Cardiac fibroblast (primary cell): ENCODE measurements at places on chromosomes 6 and 20.

DNA sequence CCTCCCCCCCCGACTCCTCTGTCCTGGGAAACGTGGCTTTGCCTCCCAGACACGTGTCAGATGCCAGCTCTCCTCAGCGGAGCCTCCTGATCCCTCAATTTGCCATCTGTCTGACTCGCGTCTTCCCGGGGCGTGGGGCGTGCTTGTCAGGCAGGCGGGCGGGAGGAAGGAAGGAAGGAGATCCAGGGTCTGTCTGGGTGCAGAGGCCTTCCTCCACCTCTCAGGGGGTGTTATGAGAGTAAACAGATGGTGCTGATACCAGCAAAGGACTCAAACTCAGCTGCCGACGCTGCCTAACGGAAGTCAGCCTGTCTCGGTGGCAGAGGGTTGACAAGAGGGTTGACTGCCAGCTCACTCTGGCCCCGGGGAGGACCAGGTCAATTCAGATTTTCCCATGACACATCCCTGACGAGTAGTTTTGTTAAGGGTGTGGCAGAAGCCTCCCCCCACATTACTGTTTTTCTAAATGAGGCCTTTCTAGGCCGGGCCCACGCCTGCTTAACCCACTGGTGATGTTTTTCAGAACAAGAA, 17.0 kb downstream of the UQCC2 start:
- peak; percentile 74 for DNase-seq

- no peak for DNase-seq
Measured at GRCh38 chr6:94487371-94487770, 1068.0 kb upstream of the EPHA7 start.

DNA sequence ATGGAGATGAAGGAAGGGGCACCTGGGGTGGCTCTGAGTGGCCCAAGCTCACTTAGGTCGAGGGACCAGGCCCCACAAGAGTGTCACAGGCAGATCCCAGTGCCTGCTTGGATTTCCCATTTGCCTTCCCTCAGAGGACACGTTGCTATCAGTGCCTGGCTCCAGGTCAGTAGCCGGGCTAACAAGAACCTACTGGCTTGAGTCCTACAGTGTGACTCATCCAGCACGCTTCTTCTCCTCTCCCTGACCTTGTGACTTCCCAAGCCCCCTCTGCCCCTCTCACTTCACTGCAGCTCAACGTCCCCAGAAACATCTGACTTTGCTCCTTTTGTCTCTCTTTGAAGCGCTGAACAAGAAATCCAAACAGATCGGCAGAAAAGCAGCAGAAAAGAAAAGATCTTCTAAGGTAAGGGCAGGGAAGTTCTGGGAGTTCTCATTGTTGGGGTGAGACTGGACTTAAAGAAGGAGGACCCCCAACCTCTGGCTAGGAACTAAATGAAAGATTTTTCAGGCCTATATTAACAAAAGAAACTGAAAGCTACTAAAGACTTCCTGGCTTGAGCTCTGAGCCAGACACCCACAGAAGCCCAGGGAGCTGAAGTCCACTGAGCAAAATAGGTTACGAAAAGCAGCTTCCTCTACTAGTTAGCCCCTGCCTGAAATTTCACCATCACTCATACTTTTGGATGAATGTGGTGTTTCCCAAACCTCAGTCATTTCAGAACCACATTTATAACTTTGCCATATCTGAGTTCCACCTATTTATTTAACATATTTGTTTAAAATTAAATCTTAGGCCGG, 21.5 kb downstream of the ASIP start:
- peak; percentile 53 for DNase-seq

GRCh38 chr6:157520596-157521361, 139.8 kb downstream of the ZDHHC14 start:
- no peak for DNase-seq

DNA sequence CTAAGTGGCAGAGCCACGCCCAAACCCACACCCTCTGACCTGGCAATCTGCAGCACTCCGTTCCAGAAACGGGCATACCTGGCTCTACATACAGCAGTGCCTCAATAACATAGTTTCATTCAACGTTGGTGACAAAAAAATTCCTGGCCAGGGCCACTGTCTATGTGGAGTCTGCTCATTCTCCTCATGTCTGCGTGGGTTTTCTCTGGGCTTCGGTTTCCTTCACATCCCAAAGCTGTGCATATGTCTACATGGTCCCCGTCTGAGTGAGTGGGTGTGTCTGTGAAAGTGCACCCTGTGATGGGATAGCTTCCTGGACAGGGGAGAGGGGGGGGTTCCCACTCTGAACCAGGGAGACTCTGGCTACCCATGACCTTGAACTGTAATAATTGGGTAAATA, 2.1 kb downstream of the KIAA0319 start:
- no peak for DNase-seq

DNA sequence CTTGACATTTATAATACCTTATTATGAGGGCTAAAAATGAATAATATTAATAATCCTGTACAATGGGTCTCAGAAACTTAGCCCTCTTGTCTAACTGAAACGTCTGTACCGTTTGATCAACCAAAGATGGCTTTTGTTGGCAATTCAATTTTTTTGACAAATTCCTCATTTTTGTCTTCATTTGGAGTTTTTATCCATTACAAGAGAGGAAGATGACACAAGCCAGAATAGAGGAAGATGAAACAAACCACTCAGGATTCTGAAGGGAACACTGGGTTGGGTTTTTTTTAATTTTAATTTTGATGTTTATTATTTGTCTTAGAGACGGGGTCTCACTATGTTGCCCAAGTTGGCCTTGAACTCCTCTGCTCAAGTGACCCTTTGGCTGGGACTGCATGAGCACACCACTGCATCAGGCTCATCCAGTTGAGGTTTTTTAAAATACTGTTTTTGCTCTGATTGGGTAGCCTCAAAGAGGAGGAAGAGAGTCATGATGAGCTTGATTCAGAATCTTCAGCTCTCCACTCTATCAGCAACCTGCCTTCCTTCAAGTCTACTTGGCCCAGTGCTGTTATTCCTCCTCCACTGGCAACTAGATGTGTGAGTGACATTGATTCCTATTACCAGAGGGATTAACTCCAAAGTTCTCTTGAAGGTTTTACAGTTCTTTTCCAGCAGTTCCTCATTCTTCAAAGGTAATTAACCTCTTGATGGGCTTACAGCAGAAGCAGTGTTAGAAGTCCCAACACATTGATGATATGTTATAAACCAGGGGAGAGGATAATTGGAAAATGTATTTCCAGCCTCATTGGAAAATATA, 71.3 kb downstream of the ATXN1 start:
- no peak for DNase-seq

DNA sequence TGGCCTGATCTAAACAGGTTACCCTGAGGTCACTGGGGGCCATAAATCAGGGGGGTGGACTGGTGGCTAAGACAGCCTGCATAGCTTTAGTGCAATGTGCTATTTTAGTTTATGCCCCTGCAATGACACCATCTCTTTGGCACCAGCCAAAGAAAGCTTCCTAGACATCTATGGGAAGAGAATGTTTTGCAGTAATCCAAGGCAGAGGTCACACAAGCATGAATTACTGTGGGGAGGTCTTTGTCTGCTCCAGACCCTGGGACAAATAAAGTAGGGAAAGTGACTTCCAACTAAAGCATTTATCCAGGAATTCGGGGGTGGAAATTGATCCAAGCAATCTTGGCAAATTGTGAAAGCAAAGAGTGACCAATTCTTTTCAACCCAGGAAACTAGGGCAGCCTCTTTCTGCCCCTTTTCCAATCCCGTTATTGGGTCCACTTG, 5.3 kb downstream of the RIPOR2 start:
- peak; percentile 7 for DNase-seq

DNA sequence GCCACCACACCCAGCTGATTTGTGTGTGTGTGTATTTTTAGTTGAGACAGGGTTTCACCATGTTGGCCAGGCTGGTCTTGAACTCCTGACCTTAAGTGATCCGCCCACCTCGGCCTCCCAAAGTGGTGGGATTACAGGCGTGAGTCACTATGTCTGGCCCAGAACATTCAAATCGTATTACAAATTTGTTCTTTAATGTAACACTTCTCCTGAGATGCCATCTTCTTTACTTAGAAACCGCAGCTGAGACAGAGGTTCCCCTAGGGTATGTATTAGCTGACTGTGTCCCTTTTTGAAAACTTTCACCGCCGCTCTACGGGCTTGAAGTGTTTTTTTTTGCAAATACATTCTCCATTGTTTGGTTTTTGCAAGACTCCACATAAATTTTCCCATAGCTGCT, 62.6 kb downstream of the TOX2 start:
- DNase-seq: peak; percentile 72

- no peak for DNase-seq
Measured at GRCh38 chr6:169626649-169627048, 75.2 kb downstream of the WDR27 start.

GRCh38 chr20:19921284-19921793, 95.8 kb upstream of the NAA20 start:
- DNase-seq: no peak

GRCh38 chr6:137286916-137287315, 67.7 kb upstream of the IFNGR1 start:
- DNase-seq: no peak

DNA sequence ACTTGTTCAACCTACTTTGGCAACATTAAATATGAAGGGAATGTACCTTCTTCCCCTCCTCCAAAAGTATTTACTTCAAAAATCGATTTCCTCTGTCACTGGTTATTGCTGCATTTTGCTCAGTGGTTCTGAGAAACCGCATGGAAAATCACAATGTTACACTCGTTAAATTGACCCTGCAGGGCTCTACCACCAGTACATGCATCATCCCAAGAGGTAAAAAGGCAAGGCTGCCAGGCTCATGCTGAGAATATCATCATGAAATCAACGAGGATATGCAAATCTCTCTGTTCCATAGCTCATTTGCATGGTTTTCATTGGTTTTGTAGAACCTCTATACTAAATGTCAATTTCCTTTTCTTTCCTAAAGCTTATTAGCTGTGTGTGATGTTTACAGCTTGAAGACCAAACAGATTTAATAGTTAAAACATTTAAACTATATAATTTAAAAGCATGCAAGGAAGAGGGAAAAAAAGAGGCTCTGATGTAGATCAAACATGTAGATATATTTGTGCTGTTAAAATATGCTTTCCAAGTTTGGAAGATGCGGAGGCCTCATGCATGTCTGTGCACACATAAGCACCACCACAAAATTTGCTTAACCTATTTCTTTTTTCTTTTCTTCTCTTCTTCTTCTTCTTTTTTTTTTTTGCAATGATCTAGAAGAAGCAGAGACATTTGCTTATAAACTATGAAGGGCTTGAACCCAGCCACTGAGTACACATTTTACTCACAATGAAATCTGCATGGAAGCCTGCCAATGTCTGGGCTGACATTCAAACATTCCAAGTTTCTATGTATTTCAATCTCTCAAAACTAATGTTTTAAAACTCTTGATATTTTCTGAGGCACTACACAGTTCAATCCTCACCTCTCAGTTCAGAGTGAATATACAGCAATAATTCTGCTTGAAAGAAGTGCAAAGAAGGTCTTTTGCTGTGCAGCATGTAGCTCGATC, 194.0 kb downstream of the GMPR start:
- DNase-seq: peak; percentile 52

DNA sequence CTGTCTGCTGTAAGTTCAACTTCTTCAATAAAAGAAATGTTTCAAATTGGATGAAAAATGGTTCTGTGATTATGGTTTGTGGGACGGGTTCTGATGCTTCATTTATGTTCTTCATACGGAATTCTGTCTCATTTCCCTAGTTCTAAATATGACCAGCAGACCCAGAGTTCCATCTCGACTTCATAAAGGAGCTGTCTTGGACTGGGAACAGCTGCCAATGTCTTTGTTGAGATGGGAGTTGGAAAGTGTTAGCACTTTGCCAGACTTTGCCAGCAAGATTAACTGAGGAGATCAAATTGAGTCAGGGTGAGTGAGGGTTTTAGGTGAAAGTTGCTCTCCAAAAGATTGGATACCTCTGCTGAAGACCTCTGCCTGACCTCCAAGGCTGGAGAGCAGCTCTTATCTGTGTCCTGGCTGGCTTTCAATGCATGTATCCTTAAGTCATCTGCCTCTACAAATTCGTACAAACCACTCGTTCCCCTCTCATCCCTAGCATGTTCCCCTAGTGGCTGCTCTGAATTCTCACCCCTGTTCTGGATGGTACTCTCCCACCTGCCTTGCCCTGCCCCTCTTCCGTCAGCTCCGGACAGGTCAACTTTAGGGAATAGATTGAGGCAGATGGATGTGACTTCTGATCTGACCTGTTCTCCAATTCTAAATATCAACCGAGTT, at the start of gene EFCAB8:
TSS of gene EFCAB8 (plus strand) at position 223 of the 672 bp plus-strand sequence. CDS start 4,870 bp downstream, outside the sequence.
- DNase-seq: no peak

- no peak for DNase-seq
Measured at GRCh38 chr6:170134031-170134470, 156.8 kb downstream of the DLL1 start.
